Central memory CD8-positive, alpha-beta T cell (primary cell): ENCODE measurements at places on chromosomes 6 and 20.

DNA sequence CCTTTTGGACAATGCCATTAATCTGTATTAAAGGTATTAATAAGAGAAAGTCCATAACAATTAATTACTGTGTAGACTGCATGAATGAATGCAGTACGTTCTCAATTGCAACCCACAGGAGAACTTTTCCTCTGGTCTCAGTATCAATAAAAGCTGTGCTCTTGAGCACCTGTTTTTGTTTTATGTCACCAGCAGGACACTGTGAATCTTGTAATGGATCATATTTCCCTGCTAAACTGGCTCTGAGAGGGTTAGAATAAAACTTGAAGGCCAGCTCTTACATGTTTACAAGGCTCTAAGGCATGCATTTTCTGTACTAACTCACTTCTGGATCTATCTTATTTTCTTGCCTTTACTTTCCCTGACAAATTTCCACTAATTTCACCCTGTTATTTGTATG is 214.3 kb upstream of the PLN start:
- no peak overlapping the region for H3K27ac ChIP-seq
- DNase-seq = no peak
- H3K4me3 ChIP-seq = no peak overlapping the region
- H3K27me3 ChIP-seq = no peaks in the 10 kb centered on the region
- H3K36me3 ChIP-seq = no peaks in the 10 kb centered on the region

GRCh38 chr6:157173776-157174175 is 149.5 kb downstream of the TMEM242 start:
- peaks cover 11% of the 10 kb centered on the region for H3K36me3 ChIP-seq
- H3K27me3 ChIP-seq = no peaks in the 10 kb centered on the region
- H3K4me1 ChIP-seq = peaks cover 5% of the 10 kb centered on the region

DNA sequence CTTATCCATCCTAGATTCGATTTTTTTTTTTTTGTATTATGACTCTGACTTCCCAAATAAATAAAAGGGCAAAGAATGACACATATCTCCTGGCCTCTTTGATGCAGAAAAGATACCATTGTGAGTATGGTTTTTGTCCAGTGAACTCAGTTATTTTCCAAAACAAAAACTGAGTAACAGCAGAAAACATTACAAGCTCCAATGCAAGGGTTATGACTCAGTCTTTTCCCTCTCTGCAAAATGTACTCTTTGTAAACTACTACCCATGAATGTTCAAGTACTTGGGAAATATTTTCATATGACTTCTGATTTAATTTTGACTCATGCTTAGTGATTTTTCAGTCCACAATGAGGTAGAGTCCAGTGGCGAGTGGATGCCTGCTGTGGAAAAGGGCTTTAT is 355.3 kb downstream of the RNF144B start:
- H3K4me3 ChIP-seq = no peak overlapping the region
- no peaks in the 10 kb centered on the region for H3K4me1 ChIP-seq
- H3K27me3 ChIP-seq = no peaks in the 10 kb centered on the region
- H3K27ac ChIP-seq = no peak overlapping the region
- no peak for DNase-seq

DNA sequence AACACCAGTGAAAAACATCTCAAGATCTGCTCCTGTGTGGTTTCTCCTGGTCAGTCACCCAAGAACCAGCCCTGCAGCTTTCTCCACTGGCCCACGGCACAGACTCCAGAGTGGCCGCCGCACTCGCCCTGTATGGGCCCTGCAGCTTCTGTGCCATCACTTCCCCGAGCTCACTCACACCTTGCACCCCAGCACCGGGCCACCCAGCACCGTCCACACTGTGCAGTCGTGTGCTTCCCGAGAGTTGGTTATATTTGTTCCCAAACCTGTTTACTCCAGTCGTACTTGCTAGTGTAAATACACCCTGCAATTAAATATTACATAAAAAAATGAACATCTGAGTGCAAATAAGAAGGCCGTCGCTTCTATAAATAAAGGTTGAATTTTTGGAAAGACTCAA is 341.7 kb downstream of the CDH26 start:
- DNase-seq = no peak
- H3K27me3 ChIP-seq = no peaks in the 10 kb centered on the region
- H3K4me3 ChIP-seq = no peak overlapping the region
- no peak overlapping the region for H3K27ac ChIP-seq

- no peaks in the 10 kb centered on the region for H3K36me3 ChIP-seq
- no peaks in the 10 kb centered on the region for H3K27me3 ChIP-seq
- H3K27ac ChIP-seq = peak overlapping the region; percentile 42
- H3K4me1 ChIP-seq = no peaks in the 10 kb centered on the region
These were observed 192.5 kb upstream of the ZFP64 start for GRCh38 chr20:52383995-52384621.

- H3K4me1 ChIP-seq = no peaks in the 10 kb centered on the region
- H3K36me3 ChIP-seq = no peaks in the 10 kb centered on the region
- no peak for DNase-seq
- no peak overlapping the region for H3K27ac ChIP-seq
These were observed 318.6 kb upstream of the PTCHD4 start for GRCh38 chr6:48429610-48430009.

DNA sequence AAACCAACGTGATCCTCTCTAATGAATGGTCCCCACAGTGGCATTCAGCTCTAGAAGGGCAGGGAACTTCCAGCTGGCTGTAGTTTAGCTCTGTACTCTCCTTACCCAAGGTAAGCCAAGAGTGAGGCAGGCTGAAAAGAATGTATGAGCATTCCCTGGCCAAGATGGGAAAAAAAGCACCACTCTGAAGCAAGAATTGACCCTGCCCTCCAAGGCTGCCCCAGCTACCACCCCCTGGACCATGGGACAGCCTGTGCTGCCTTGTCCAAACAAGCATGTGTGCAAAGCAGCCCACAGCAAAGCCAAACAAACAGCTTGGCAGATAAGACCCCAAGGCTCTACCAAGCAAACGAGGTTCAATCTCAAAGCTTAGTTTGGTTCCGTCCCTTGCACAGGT is 73.9 kb downstream of the GFOD1 start:
- H3K27ac ChIP-seq = no peak overlapping the region
- H3K4me3 ChIP-seq = no peak overlapping the region
- H3K36me3 ChIP-seq = no peaks in the 10 kb centered on the region

- no peaks in the 10 kb centered on the region for H3K27me3 ChIP-seq
- H3K36me3 ChIP-seq = peaks cover 6% of the 10 kb centered on the region
- peak overlapping the region; percentile 2 for H3K4me3 ChIP-seq
- peak; percentile 62 for DNase-seq
These were observed 76.8 kb upstream of the DUSP22 start for GRCh38 chr6:215335-216034.

GRCh38 chr6:33929575-33930288 is 125.9 kb upstream of the MLN start:
- H3K36me3 ChIP-seq = peaks cover 4% of the 10 kb centered on the region
- H3K4me3 ChIP-seq = no peak overlapping the region
- no peak overlapping the region for H3K27ac ChIP-seq

GRCh38 chr6:67854098-67854497 is 781.0 kb upstream of the ADGRB3 start:
- no peak for DNase-seq
- H3K36me3 ChIP-seq = no peaks in the 10 kb centered on the region
- H3K4me3 ChIP-seq = no peak overlapping the region
- H3K4me1 ChIP-seq = no peaks in the 10 kb centered on the region
- H3K27ac ChIP-seq = no peak overlapping the region

- H3K4me1 ChIP-seq = peaks cover 59% of the 10 kb centered on the region
- peak overlapping the region; percentile 69 for H3K4me3 ChIP-seq
- peak; percentile 58 for DNase-seq
- peak overlapping the region; percentile 90 for H3K27ac ChIP-seq
These were observed 41.8 kb downstream of the RBM38 start for GRCh38 chr20:57432862-57433491.
